Retinal pigment epithelial cell (primary cell): ENCODE measurements at places on chromosomes 6 and 20.

GRCh38 chr6:114286211-114286610 is 56.6 kb downstream of the HS3ST5 start:
- DNase-seq, result no peak

DNA sequence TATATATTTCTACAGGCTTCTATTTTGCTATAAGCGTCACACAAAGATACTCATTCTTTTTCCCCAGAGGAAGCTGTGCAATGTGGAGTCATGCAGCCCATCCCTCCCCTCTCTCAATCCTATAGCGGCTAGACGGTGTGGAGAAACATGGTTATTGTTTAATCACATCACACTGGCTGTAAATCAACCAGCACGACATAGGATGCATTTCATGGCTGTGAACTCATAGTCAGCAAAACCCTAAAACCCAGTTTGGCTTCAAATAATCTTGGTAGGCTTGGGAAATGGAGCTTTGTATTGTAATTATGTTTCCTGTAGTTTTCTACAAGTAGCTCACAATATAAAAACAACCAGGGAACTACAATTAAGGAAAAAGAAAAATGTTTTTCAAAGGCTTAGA is 16.8 kb downstream of the FOXC1 start:
- no peak for DNase-seq

DNA sequence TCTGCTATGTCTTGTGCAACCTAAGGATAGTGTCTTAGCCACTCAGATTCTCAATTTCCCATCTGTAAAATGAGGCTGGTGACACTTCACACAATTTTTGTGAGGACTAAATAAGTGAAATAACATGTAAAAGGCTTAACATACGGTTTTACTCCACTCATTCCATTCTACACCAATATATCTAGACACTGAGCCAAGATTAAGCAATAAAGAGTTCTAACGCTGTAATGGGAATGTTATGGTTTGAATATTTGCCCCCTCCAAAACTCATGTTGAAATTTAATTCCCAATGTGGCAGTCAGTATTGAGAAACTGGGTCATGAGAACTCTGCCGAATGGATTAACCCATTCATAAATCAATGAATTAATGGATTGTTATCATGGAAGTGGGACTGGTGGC is 301.0 kb downstream of the HACE1 start:
- DNase-seq, result no peak

GRCh38 chr20:58585753-58586540 is 65.1 kb upstream of the STX16 start:
- no peak for DNase-seq

DNA sequence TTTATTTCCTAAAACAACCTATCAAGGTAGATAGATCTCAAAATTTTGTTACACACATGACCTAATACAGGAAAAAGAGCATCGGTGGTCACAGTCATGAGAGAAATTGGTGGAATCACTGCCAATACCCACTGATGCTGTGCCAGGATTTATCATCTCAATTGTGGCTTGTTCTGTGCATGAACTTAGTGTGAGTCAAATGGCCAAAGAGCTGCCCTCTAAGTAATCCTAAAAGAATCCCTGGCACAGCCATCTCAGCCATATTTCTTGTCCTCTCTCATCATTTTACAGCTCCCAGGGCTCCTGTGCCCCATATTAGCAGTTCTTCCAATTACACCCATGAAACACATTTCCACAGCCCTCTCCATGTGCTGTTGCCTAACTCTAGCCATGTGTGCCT is 6.1 kb downstream of the GSTA5 start:
- DNase-seq, result no peak
